Stimulated activated naive B cell treated with anti-CD40 and anti-IgM and Interleukin-4, amounts not matched to agents 10 μg/mL and 1 μg/mL and 100 μg/mL, for 72 hours (primary cell): ENCODE measurements at places on chromosomes 4 and X.
A peak's percentile ranks its signal among the peaks of the same experiment; 100 is the strongest.

- no peak for DNase-seq
These were observed 457.2 kb downstream of the NLGN4X start for GRCh38 chrX:5771441-5771840.

DNA sequence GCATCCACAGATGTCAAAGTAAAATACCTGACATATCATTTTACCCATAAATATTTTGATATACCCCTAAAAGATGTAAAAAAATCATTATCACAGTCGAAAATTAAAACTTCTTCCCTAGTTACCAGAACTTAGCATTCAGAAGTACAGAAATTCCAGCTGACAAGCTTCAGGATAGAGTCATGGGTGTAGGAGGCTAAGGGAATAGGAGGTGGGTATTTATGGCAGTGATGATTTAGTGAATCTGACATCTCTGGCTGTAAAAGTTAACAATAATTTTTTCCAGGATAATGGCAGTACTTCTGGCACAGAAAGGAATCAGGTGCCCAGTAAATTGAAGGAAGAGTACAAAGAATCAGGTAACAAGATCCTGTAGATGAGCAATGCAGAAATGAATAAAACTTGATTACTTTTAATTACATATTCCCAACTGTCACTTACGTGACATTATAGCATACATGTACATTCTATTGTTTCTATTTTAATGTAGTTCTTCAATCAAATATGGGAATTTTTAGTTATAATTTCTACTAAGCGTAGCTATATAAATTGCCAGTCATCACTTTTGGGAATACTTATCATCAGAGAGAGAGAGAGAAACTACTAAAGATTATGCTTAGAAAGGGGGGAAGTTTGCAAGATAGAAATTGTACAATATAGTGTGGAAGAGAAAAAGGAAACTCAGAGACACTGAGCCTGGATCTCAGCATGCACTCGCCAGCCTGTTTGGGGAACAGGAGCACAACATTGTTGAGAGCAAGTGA is 143.4 kb downstream of the TMEM144 start:
- DNase-seq = no peak

- peak; percentile 26 for DNase-seq
These were observed 632 bp downstream of the CCSER1 start for GRCh38 chr4:90127706-90128345.

DNA sequence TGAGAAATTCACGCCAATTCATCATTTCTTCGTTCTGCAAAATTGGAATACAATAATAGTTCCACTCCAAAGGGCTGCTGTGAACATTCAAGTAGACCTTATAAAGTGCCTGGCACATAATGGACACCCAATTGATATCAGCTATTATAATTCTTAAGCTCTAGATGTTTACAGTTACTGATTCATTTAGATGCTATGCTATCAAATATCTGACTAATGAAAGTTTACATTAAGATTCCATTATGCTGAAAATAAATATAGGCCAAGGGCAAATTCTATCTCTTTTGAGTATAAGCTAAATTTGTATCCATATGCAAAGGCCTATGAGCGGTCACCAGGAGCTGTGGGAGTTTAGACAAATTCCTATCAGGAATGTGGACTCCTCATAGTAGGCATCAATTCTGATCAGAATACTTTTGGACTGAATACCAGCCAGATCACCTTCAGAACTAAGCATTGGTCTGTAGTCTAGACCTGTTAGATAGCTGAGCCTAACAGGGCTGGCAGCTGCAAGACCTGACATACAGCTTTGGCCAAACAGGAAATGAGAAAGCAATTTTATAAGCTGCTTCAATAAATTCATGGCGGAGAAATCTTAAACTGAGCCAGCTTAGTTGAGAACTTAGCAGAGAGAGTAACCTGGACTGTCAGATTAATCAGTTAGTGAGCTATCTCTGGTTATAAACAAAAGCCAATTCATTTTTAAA is 384.3 kb upstream of the ACTRT1 start:
- no peak for DNase-seq
